NCI-H146 (cell line): ENCODE measurements at places on chromosomes 11 and 22.

- no peak for DNase-seq
These were observed 16.5 kb downstream of the ZBTB16 start for GRCh38 chr11:114075891-114076441.

DNA sequence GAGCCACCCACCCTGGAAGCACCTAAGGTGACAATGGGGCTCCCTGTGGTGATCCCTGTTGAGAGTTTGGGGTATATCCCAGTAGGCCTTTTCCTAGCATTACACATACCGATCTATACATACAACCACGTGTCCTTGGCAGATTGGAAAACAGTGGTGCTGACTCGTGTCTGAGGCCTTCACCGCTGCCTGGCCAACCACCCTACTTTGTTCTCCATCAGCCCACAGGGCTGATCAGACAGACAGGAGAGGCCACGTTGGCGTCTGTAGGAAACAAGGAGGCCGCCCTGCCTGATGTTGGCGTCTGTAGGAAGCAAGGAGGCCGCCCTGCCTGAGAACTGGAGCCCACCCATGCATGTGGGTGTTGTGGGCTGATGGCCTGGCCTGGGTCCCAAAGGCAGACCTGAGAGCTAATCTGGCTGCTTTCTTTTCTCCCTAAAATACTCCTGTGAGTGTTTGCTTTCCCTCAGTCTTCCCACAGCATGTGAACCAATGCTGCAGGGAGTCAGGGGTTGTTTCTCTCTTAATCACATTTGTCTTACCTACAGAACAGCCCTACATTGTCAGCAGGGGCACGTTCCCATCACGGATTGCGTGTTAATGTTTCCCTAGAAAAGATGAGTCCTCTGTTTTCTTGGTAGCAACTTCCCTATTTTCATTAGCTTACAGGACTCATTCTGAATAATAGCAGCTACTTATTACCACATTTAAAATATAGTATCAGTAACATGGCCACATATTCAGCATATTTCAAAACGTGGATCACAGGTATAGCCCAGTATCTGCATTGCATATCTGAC lies 57.2 kb downstream of the SBF1 start:
- no peak for DNase-seq

GRCh38 chr11:66847461-66848232 lies 4.4 kb downstream of the RCE1 start:
- DNase-seq, result no peak

DNA sequence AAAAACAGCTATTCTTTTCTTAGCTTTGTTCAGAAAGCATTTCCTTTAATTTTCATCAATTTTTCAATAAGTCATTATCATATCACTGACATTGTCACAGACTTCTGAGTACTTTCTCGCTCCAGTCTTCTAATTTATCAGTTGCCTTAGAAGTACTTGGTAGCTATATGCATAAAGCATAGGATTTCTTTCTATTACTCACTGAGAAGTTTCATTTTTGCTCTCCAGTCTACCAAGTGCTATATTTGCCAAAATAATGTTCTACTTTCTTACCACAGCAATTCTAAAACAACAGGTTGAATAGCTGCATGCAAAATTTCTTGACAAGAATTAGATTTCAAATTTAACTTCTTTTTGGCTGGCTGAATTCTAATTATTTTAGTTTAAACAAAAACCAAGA lies 116.3 kb downstream of the STK33 start:
- no peak for DNase-seq

- no peak for DNase-seq
These were observed 32.9 kb downstream of the MSANTD4 start for GRCh38 chr11:105989124-105989523.

GRCh38 chr11:5380740-5381342 lies 2.8 kb upstream of the OR51M1 start:
- DNase-seq, result peak; percentile 42

DNA sequence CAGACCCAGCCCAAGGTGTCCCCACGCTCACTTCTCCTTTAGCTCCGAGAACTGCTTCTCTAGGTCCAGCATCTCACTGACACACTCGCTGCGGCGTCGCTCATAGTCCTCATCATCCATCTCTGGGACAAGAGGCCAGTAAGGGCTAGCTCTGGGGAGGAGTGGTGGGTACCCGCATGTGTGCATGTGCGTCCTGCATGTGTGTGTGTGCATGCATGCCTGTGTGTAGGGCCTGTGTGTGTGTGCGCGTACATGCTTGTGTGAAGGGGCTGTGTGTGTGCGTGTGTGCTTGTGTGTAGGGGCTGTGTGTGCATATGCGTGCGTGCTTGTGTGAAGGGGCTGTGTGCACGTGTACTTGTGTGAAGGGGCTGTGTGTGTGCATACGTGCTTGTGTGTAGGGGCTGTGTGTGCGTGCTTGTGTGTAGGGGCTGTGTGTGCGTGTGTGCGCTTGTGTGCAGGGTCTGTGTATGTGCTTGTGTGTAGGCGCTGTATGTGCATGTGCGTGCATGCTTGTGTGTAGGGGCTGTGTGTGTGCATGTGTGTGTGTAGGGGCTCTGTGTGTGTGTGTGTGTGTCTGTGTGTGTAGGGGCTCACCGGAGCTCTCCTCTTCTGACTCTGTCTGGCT lies 3.3 kb downstream of the BRMS1 start:
- DNase-seq, result no peak

DNA sequence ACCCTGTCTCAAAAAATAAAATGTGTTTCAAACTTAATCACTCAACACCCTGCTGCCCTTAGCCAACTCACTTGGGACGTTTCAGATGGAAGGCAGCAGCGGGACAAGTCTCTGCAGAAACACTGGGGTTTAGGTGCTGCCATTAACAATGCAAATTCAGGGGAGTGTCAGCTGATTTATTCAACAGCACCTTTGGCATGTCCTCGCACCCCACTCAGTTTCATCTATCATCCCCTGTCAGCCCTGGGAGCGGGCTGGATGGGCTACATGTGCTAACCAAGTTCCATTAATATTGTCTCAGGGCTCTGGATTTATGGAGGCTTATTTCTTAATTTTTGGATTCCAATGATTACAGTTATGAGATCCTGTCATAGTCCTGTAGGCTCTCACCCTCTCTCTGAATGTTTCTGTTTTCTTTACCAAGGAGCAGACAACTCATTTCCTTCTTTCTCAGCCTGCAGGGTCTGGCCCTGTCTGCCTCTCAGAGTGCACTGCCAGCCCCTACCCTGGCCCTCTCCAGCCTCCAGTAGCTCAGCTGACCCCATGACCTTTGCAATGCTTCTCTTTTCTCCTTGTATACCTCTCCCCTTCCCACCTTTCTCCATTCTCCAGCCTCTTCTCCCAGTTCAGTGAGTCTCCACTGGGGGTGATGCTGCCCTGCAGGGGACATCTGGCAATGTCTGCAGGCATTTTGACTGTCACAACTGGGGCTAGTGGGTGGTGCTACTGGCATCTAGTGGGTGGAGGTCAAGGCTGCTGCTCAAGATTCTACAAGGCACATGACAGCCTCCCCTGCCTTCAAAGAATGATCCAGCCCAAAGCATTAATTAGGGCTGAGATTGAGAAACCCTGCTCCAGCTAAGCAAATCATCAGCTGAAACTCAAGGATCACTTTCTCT lies 79.0 kb downstream of the APIP start:
- peak; percentile 52 for DNase-seq

- no peak for DNase-seq
These were observed 78.6 kb downstream of the ME3 start for GRCh38 chr11:86593833-86594232.

DNA sequence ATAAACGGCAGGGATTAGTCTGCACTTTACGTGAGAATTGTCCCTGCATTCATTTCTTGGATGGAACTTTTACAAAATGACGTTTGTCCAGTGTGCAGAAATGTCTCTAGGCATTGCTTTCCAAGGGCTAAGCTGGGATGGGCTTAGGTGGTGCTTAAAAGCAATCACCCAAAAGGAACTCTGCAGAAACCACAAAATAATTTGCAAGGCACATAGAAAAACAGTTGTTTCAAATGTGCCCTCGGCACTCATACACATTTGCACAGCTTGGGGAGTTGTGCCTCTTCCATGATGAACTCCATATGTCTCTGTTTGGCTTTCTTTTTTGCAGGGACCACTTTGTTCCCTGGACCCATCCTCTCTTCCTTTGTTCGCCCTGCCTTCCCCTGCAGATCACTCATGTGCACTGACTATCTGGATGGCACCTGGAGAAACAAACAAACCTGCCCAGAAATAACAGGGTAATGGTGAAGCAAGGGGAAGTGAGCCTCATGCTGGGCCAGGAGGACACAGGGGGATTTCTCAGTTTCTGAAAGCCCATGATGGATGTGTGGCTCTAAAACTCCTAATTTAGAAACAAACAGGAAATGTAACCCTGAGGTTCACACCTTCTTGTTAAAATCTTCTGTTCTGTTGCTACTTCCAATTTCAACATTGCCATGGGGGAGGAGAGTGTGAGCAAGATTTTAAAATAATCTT lies 150.2 kb downstream of the SNX19 start:
- no peak for DNase-seq

GRCh38 chr22:23518376-23519187 lies 61.5 kb downstream of the IGLL1 start:
- no peak for DNase-seq

DNA sequence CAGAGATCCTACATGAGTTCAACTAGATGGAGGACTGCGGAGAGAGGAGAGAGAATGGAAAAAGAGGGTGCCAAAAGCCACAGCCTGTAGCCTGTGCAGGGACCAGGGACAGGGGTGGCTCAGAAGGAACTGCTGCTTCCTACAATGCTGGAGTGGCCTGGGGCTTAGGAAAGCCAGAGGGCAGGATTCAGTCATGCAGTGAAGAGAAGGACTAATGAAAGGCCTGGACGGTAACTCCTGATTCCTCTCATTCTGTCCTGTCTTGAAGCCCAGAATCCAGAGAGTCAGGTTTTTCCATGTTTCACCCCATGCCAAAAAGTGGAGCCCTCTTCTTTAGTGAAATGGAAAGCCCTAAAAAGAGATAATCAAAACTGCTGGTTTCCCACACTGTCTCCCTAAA lies 48.4 kb upstream of the INCENP start:
- no peak for DNase-seq

GRCh38 chr11:72625691-72626413 lies 48.4 kb downstream of the PDE2A start:
- DNase-seq, result no peak

DNA sequence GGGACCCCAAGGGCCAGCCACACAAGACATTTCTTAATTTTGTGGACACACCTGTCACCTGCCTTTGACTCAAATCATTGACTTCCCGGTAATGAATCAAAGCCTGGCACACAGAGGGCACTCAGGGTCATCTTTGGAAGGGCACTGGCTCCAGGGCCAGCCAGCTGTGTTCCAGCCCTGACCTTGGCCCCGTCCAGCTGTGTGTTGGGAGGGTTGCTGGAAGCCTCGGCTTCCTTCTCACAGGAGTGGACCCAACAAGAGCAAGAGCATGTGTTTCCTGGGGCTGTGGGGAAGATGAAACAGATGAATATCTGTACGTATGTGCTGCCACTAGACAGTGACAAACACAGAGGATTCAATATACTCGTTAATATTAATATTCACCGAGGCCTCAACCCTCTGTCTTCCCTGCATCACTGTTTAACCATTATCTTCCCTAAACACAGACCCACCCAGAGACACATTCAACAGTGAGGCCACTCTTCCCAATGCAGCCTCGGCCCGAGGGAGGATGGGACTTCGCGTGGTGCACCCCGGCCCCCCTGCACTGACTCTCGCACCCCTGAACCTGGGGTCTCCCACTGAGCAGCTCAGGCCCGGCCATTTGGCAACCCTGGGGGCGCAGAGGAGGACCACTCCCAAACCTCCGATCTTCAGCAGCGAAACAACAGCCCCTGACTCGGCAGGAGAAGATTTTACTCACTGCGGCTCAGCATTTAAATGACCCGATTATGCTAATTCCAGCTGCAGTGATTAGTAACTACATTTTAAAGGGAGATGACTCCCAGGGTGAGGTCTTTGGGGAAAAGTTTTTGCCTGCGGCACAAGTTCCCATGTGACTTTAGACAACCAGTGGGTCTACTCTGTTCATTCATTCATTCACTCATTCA lies 45.7 kb downstream of the PHF21B start:
- DNase-seq, result no peak

GRCh38 chr11:57394203-57394965 lies 3.9 kb upstream of the PRG2 start:
- no peak for DNase-seq

GRCh38 chr22:43923191-43923590 lies 414 bp upstream of the PNPLA3 start:
- no peak for DNase-seq

DNA sequence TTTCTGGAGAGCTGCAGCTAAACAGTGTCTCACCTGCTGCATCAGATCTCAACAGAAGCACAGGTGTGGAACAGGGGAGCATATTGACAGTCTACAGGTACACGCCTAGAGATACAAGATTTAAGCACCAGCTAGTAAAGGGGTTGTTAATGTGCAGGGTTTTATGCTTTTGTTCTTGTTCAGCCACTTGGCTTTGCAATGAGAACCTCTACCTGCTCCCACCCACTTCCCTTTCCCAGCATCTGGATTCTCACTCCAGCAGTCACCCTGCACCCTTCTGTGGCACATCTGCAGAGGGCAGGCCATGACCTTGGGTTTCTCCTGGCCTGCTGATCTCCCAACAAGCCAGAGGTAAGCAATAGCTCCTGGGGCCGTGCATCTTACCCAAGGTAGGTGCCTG lies 446.6 kb downstream of the BUD13 start:
- DNase-seq, result no peak

DNA sequence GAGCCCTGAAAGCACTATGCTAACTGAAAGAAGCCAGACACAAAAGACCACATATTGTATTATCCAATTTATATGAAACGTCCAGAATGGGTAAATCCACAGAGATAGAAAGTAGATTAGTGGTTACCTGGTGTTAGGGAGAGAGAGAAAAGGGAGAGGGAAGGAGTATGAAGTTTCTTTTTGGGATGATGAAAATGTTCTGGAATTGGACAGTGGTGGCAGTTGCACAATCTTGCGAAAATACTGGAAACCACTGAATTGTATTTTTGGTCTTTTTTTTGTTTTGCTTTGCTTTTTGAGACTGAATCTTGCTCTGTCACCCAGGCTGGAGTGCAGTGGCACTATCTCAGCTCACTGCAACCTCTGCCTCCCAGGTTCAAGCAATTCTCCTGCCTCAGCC lies 63.5 kb downstream of the MRTFA start:
- no peak for DNase-seq

DNA sequence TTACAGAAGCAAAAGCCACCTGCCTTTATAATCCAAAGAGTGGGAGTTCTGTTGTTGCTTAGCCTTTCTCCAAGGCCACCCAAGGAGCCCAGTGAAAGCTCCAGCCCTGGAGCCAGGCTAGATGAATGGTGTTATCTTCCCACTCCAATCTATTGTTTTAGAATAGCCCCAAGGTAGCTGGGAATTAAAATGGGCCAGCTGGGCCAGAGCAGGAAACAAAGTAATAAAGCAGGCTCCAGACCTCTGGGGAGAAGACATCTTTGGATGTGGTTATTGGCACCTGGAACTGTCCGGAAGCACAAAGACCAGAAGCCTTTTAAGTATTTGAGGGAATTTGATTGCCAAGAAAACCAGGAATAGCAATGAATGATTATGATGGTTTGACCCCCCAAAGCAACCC lies 8.8 kb downstream of the C11orf96 start:
- peak; percentile 81 for DNase-seq

- DNase-seq, result peak; percentile 67
These were observed 102.7 kb downstream of the COMMD9 start for GRCh38 chr11:36186340-36187175.
